ENCODE measurements at places on chromosomes 3 and 15.
A peak's percentile ranks its signal among the peaks of the same experiment; 100 is the strongest.

- DNase-seq = no peak
These were observed 293.6 kb upstream of the ICE2 start for GRCh38 chr15:60772395-60773120.

DNA sequence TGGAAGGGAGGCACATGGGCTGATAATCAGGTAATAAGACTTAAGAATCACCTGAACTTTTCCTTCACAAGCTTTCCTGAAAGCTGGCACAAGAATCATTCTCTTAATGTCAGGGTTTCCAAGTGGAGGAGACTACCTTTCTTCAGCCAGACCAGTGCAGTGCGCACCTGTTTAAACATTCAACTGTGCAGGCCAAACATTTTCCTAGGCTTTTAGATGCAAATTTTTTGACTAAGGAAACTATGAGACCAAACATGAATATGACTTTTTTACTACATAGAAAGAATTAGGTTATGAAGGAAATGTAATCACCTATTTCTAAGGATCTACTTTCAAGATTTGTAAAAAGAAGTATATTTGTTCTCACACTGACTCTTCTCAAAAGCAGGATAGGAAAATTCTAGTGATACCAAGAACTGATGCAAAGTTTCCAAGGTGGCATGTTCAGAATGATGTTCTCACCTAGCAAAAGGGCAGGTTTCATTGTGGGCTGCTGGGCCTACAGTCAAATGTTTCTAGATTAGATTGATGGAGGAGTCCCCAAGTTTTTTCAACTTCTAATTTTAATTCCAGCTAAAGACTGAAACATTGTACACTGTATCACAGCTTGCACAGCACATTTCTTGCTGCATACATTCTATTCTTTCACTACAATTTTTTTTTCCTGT is 339.1 kb downstream of the TIGIT start:
- no peak for DNase-seq

DNA sequence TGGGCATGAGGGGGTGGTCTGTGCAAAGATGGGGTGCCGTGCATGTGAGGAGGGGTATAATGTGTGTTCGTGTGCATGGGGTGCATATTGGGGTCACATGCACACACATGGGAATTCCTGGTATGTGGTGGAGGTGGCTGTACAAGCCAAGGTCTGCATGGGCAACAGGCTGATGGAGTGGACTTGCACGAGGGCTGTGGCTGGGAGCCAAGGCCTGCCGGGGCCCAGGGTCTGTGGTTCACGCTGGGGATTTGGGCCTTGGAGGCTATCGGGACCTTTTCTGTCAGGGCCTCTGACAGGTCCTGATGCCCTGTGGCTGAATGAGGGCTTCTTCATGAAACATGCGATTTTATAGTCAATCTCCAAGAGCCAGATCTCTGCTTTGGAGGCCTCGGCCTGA is 9.8 kb upstream of the PLXND1 start:
- DNase-seq = no peak

DNA sequence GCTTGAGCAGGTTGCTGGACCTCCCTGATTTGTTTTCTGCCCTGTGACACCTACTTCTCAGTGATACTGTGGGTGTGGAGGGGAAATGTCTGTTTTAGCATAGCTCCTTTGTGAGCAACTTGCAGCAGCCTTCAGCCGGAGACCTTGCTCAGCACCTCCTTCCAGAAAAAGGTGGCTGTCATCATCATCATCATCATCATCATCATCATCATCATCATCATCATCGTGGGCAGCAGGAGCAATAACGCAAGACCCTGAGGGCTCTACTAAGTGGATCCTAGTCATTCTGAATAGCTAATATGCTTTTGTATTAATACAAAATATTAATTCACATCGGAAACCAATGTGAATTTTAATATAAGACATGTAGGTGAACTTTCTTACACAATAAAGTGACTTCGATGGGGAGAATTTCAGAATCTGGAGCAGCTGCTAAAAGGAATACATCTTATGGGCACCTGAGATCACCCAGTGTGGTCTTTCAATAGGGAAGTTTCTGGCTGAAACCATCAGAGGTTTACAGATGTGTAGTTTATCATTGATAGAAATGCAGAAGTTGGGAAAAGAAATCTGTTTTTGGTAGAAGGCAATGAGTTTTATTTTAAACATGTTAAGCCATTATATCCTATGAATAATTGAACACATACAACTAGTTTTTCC is 8.6 kb downstream of the GABRR3 start:
- no peak for DNase-seq

- peak; percentile 82 for DNase-seq
These were observed 135.1 kb upstream of the RASGRP1 start for GRCh38 chr15:38699633-38700230.

DNA sequence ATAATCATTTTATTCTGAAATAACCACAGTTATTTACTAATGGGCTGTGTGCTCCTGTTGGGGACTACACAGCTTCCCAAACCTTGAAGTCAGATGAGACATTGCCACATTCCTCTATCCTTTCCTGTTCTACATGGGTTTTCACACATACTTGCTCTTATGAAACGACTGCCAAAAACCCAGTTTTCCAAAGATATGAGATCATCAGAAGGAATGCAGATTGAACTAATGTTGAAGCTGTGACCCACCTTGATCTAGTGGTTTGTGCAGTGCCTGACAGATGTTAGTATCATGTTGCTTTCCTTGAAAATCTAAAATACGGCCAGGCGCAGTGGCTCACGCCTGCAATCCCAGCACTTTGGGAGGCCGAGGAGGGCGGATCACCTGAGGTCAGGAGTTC is 144.6 kb downstream of the VGLL4 start:
- DNase-seq = peak; percentile 44

- DNase-seq = no peak
These were observed 46.8 kb downstream of the CHST2 start for GRCh38 chr3:143166376-143166775.

GRCh38 chr3:146067048-146067447 is 93.9 kb downstream of the PLOD2 start:
- no peak for DNase-seq

- DNase-seq = peak; percentile 84
These were observed 74.4 kb downstream of the DLG1 start for GRCh38 chr3:197224034-197224444.

GRCh38 chr3:106114848-106115247 is 246.0 kb upstream of the CBLB start:
- DNase-seq = no peak

- no peak for DNase-seq
These were observed 29.3 kb downstream of the SLC4A7 start for GRCh38 chr3:27454914-27455313.

- no peak for DNase-seq
These were observed 5.7 kb downstream of the SUCLG2 start for GRCh38 chr3:67648701-67649100.

- DNase-seq = no peak
These were observed 177.5 kb downstream of the PGPEP1L start for GRCh38 chr15:98830034-98830634.

DNA sequence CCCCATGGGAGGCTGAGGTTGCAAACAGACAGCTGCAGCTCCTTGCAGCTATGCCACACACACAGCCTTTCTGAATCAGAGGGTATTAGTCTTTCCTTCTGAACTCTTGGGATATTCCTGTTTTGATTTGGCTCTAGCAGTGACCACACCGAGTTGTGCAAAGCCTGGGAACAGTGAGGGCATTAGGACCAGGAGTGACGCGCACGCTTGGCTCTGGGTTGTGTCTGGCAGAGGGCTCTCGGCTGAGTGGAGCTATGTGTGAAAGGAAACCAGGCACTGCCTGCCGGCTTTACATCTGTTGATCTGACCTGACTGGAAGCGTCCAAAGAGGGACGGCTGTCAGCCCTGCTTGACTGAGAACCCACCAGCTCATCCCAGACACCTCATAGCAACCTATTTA is at the start of gene GALNT15:
GALNT15 (plus strand) TSS at position 292 of the 400 bp plus-strand sequence. CDS start 472 bp downstream, outside the sequence.
- peak; percentile 83 for DNase-seq

GRCh38 chr3:36596419-36596818 is 167.9 kb downstream of the DCLK3 start:
- no peak for DNase-seq

DNA sequence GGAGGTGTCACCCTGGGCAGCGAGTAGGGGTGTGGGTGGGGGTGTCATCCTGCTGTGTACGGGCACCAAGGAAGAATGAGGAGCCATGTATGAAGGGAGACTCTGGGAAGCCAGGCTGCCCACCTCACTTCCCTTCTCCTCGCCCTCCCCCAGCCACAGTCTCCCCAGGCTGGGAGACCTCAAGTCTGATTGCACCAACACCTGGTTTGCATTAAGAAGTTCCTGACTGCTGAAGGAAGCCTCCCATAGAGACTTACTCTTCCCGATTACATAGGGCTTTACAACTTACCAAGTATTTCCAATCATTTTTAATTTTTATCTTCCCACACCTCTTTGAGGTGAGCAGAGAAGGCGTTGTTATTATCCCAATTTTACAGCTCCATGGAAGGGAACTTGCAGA is 29.5 kb upstream of the SMAD3 start:
- no peak for DNase-seq

DNA sequence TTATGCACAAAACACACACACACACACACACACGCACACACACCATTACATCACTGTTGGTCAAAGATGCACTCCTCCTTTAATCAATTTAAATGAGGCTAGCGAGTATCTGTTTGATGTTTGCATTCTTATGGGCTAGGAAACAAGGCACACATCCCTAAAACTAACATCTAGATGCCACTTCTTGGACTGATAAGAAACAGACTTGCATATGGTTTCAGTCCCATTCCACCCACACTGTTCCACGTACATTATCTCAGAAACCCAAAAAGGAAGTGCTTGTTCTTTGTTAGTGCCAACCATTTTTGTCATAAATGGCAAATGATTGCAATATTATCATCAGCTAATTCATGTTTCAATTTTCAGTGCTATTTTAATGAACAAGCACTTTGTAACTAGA is 69.5 kb downstream of the CCR1 start:
- no peak for DNase-seq

- DNase-seq = peak; percentile 59
These were observed 136.3 kb downstream of the THSD4 start for GRCh38 chr15:71251584-71252043.

DNA sequence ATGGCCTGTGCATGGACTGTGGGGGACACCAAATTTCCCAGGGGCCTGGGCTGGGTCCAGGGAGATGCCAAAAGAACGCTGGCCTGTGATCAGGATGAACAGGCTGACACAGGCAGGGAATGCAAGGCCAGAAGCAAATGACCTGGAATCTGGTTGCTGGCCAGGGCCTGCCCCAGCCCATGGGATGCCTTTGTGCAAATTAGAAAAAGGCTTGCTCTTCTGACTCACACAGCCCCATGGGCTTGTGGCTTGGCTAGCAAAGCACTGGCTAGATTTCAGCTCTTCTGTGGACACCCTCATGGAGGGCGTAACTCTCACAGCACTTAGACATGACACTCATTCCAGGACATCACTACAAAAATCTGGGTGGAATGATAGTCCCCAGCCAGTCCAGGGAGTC is 356.0 kb downstream of the SHQ1 start:
- no peak for DNase-seq

DNA sequence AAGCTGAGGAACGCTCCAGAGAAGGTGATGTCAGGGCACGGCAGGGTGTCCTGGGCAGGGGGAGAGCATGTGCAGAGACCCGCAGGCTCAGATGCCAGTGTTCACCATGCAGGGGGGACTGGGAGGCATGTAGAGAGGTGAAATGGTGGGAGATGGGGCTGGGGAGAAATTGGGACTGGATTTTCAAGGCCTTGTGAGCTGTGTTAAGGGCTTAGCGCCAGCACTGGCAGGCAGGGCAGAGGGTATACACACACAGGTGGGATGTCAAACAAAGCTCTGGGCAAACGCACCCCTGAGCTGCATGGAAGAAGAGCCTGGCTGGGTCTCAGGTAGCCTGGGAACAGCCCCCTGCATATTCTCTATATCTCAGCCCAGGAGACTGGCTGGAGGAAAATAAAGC is 282.7 kb downstream of the SHQ1 start:
- no peak for DNase-seq

- DNase-seq = peak; percentile 85
These were observed at the start of gene MYD88 for GRCh38 chr3:38138349-38139190. Gene MYD88 (plus strand): TSS chr3:38138661. CDS start chr3:38138701, 40 bp downstream.

GRCh38 chr15:28082891-28083684 is 16.0 kb downstream of the OCA2 start:
- no peak for DNase-seq

GRCh38 chr3:9185701-9186100 is 63.7 kb downstream of the SRGAP3 start:
- no peak for DNase-seq

GRCh38 chr3:114057011-114057347 is 442 bp downstream of the QTRT2 start:
- no peak for DNase-seq

GRCh38 chr3:81218023-81218422 is 543.4 kb downstream of the GBE1 start:
- DNase-seq = peak; percentile 65

- DNase-seq = no peak
These were observed 34.9 kb downstream of the PRKCI start for GRCh38 chr3:170257145-170257544.

DNA sequence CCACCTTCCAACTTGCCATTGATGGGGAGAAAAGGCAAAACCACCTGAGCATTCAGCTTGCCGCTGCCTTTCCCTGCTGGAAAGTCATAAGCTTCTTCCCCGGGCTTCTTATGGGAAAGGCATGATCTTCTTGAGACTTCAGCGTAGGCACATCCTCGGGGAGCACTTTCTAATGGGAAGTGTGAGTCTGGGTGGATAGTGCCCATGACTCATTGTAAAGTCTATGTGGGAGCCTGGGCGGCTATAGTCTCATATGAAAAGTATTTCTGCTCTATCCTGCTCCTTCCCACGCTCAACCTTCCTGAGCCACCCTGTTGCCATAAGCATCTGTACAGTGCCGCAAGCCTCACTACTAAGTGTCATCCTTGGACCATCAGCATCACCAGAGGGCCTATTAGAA is 309.9 kb upstream of the THBS1 start:
- DNase-seq = no peak

DNA sequence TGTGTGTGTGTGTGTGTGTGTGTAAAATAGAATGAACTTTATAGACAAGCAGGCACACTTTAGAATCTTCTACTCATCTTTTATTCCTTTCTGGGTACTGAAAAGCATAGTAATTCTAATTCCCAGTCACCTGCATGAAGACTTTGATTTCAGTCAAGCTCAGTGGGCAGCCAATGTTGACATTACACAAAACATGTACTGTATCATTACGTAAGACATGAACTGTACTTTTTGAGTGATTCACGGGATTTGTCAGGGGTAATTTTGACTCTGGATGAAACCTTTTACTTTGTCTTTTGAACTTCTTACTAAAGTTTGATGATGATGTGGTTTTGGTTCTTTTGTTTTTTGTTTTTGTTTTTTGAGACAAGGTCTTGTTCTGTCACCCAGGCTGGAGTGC is 38.8 kb downstream of the PTPRG start:
- no peak for DNase-seq

- no peak for DNase-seq
These were observed 46.9 kb upstream of the SPRED1 start for GRCh38 chr15:38205526-38206272.

- DNase-seq = no peak
These were observed 2.4 kb downstream of the CIB1 start for GRCh38 chr15:90231028-90232017.

DNA sequence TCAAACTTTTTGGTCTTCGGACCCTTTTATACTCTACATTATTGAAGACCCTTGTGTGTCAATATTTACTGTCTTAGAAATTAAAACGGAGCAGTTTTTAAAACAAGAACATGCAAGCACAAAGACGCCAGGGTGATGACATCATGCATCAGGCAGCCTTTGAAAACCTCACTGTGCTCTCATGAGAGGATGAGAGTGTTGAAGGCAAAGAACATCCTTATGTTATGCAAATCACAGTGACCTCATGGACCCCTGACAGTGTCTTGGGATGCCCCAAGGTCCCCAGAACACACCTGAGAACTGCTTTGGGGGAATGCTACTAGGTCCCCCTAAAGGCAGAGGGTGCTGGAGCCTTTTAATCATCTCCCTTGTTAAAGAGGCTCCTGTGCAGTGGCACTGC is 51.6 kb downstream of the CHDH start:
- no peak for DNase-seq

Measured in eye (tissue), 1 donor.